ENCODE measurements at places on chromosomes 6 and 20. TPM values are rescaled to one million over a fixed set of nuclear protein-coding genes. Genes with fewer than 3 reads are reported as not detected.
A peak's percentile ranks its signal among the peaks of the same experiment; 100 is the strongest.

DNA sequence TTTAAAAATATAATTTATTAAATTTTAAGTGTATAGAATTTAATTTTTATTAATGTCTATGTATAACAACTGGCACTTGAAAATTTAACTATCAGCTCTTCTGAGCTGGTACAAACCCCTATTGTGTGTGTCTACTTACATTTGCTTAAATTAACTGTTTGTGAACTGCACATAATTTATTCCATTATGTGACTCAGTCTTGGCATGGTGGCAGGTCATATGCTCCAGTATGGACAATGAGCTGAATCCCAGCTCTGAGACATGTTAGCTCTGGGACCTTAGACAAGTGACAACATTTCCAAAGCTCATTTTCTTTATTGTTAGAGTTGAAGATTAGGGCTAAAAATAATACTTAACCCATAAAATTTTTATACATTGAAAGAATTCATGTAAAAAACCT, 526.1 kb upstream of the MARCKS start:
- H3K4me1 ChIP-seq: no peaks in the 10 kb centered on the region
- H3K4me3 ChIP-seq: no peak overlapping the region
- DNase-seq: no peak
- no peaks in the 10 kb centered on the region for H3K36me3 ChIP-seq
- H3K27me3 ChIP-seq: peaks cover 4% of the 10 kb centered on the region
- H3K27ac ChIP-seq: no peak overlapping the region

- no peak overlapping the region for H3K27ac ChIP-seq
- DNase-seq: no peak
- no peaks in the 10 kb centered on the region for H3K36me3 ChIP-seq
- H3K4me3 ChIP-seq: no peak overlapping the region
- peaks cover 13% of the 10 kb centered on the region for H3K4me1 ChIP-seq
Measured at GRCh38 chr6:110043366-110043994, 65.4 kb downstream of the GPR6 start.

- no peak for DNase-seq
Measured at GRCh38 chr6:166127624-166128472, 39.8 kb downstream of the TBXT start.

DNA sequence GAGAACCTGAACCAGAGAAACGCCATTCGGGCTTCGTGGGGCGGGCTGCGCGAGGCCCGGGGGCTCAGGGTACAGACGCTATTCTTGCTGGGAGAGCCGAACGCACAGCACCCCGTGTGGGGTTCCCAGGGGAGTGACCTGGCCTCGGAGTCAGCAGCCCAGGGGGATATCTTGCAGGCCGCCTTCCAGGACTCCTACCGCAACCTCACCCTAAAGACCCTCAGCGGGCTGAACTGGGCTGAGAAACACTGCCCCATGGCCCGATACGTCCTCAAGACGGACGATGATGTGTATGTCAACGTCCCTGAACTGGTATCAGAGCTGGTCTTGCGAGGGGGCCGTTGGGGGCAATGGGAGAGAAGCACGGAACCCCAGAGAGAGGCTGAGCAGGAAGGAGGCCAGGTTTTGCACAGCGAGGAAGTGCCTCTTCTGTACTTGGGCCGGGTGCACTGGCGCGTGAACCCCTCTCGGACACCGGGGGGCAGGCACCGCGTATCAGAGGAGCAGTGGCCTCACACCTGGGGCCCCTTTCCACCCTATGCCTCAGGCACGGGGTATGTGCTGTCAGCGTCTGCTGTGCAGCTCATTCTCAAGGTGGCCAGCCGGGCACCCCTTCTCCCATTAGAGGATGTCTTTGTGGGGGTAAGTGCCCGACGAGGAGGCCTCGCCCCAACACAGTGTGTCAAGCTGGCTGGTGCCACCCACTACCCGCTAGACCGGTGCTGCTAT, 904 bp downstream of the B3GALT4 start:
- peaks cover 55% of the 10 kb centered on the region for H3K4me1 ChIP-seq
- H3K27ac ChIP-seq: peak overlapping the region; percentile 99
- no peaks in the 10 kb centered on the region for H3K27me3 ChIP-seq
- peaks cover 4% of the 10 kb centered on the region for H3K36me3 ChIP-seq

The OR10C1 gene
- not detected for total RNA-seq

The FHL5 gene
- total RNA-seq: not detected
